Right cardiac atrium (tissue), 5 donors: ENCODE measurements at places on chromosomes 7 and 10. TPM values are rescaled to one million over a fixed set of nuclear protein-coding genes. Genes with fewer than 3 reads are reported as not detected.

JAKMIP3 gene
- polyA plus RNA-seq: 0.91 TPM

GSDME gene
- polyA plus RNA-seq: 4.9 TPM

TEX36 gene
- not detected for polyA plus RNA-seq

ZP3 gene
- polyA plus RNA-seq: 0.77 TPM

GIMAP4 gene
- polyA plus RNA-seq: 31.3 TPM

GJD4 gene
- polyA plus RNA-seq: not detected
